ENCODE measurements at places on chromosomes 12 and 14.

GRCh38 chr12:82655751-82656150 lies 31.0 kb upstream of the TMTC2 start:
- no peaks in the 10 kb centered on the region for H3K36me3 ChIP-seq
- DNase-seq: no peak
- no peak overlapping the region for H3K27ac ChIP-seq
- no peak overlapping the region for H3K4me3 ChIP-seq

DNA sequence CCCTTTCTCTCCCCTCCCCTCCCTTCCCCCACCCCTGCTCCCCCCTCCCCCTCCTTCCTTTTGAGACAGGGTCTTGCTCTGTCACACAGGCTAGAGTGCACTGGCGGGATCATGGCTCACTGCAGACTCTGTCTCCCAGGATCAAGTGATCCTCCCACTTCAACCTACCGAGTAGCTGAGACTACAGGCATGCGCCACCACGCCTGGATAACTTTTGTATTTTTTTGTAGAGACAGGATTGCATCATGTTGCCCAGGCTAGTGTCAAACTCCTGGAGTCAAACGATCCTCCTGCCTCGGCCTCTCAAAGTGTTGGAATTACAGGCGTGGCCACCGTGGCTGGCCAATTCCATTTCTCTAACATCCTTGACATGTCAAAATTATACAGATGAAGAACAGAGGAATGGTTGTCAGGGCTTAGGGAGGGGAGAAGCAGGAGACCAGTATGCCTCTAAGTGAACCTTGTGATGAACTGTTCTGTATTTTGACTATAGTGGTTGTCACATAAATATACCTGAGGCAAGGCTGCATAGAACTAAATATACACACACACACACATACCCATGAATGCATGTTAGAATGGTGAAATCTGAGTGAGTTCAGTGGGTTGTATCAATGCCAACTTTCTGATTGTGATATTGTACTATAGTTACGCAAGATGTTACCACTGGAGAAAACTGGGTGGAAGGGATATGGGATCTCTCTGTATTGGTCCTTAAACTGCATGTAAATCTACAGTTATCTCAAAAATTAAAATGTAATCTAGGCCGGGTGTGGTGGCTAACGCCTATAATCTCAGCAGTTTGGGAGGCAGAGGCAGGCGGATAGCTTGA lies 3.6 kb upstream of the CFAP73 start:
- H3K4me1 ChIP-seq: peaks cover 9% of the 10 kb centered on the region
- H3K4me3 ChIP-seq: no peak overlapping the region
- no peaks in the 10 kb centered on the region for H3K36me3 ChIP-seq
- H3K27me3 ChIP-seq: no peaks in the 10 kb centered on the region

DNA sequence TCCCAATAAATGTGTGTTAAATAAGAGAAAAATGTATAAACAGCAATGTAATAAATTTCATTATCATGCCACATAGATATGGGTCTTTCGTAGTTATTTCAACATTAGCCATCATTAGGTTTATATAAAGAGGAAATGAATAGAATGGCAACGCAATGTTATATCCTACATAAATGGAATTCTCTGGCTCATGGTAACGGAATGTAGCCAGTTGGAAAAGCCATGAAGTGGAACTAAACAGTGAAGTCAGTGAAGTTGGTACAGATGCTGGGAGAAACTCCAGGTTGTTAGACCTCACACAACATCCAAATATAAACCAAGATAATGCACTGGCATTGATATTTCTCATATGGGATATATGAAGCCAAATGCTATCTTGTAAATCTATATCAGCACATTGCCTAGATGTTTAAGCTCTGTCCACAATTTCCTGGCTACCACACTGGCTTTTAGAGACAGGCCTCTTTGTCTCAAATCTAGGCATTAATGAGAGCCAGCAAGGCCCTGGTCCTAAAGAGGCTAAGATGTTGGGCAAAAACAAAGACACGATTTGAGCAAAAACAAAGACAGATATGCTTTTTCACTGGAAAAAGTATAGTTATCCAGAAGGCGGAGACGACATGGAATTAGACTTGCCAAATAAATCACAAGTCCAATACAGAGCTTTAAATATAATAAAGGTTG lies 861.0 kb downstream of the RPS29 start:
- no peaks in the 10 kb centered on the region for H3K36me3 ChIP-seq
- no peaks in the 10 kb centered on the region for H3K4me1 ChIP-seq
- no peak overlapping the region for H3K4me3 ChIP-seq
- H3K27me3 ChIP-seq: no peaks in the 10 kb centered on the region

DNA sequence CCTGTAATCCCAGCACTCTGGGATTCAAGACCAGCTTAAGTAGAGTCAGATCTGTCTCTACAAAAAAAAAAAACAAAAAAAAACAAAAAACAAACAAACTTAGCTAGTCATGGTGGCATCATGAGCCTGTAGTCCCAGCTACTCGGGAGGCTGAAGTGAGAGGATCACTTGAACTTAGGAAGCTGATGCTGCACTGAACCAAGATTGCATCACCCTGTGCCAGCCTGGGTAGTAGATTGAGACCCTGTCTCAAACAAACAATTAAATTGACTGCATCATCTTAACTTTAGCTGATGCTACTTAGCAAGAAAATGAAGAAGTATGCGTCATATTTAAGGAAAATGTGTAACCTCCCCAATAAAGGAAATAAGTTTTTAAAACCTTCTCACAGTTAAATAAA lies 136.6 kb upstream of the ATXN7L3B start:
- no peaks in the 10 kb centered on the region for H3K36me3 ChIP-seq
- no peak overlapping the region for H3K4me3 ChIP-seq
- H3K27ac ChIP-seq: no peak overlapping the region
- DNase-seq: no peak
- H3K27me3 ChIP-seq: no peaks in the 10 kb centered on the region

DNA sequence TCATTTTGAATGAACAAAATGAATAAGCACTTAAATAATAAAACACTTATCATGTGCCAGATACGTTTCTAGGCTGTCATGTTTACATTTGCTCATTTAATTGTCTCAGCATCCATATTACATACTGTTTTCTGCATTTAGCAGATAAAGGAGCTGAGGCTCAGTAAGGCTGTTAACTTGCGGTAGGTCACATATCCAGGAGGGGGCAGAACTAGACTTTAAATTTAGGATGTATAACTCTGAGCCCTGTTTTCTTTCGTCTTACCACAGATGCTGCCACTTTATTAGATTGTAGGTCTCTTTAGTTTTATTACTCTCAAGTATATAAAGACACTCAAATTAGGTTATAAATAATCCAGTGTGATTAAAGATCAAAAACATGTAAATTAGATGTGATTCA lies 17.7 kb downstream of the IRAK4 start:
- H3K27me3 ChIP-seq: no peaks in the 10 kb centered on the region
- DNase-seq: no peak
- H3K27ac ChIP-seq: no peak overlapping the region
- H3K36me3 ChIP-seq: peaks cover 100% of the 10 kb centered on the region
- no peaks in the 10 kb centered on the region for H3K4me1 ChIP-seq

DNA sequence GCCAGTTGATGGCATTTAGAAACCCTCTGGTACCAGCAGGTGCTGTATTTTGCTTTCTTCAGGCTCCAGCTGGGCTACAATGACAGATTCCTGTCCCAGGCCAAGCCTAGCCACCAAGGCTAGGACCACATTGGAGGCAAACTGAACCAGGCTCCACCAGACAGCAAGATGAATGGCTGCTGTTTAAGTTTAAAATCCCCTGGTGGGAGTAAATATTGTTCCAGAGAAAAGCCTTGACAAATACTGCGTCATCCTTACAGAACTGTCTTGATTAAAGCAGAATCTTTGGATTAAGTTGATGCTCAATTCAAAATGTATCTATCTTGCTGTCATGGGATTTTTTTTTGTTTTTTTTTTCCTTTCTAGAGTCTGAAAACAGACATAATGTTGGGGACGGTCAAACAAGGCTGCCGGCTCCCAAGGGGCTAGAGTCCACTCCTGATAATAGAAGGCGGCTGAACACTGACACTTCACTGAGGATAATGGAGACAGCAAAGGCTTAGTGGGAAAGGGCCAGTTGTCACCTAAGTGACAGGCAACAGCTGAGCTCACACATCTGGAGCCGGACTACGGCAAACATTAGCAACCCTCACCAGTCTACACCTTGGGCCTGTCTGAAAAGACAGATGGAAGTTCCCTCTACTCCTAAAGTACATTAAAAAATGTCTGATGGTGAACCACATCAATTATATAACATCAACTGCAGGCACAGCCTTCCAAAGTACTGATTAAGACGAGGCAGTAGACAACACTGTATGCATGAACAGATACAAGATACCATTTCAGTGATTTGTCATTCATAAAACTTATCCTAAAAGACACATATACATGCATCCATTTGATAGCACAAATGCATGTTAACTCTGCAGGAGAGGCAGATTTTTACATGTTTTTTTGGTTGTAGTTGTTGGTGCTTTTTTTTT lies 1.7 kb downstream of the PRICKLE1 start:
- no peak overlapping the region for H3K27ac ChIP-seq
- peaks cover 22% of the 10 kb centered on the region for H3K4me1 ChIP-seq
- DNase-seq: no peak
- peak overlapping the region; percentile 91 for H3K4me3 ChIP-seq
- no peaks in the 10 kb centered on the region for H3K36me3 ChIP-seq

GRCh38 chr14:103625356-103626095 lies 3.5 kb upstream of the KLC1 start:
- H3K27ac ChIP-seq: peak overlapping the region; percentile 81
- no peak for DNase-seq
- H3K27me3 ChIP-seq: no peaks in the 10 kb centered on the region
- H3K4me1 ChIP-seq: peaks cover 60% of the 10 kb centered on the region
- no peak overlapping the region for H3K4me3 ChIP-seq
- H3K36me3 ChIP-seq: no peaks in the 10 kb centered on the region

- peak; percentile 21 for DNase-seq
- H3K4me1 ChIP-seq: peaks cover 14% of the 10 kb centered on the region
- no peaks in the 10 kb centered on the region for H3K36me3 ChIP-seq
- H3K27ac ChIP-seq: peak overlapping the region; percentile 47
These were observed 15.8 kb upstream of the DTX1 start for GRCh38 chr12:113040722-113041171.

- no peak overlapping the region for H3K27ac ChIP-seq
- H3K27me3 ChIP-seq: no peaks in the 10 kb centered on the region
- H3K4me1 ChIP-seq: no peaks in the 10 kb centered on the region
These were observed 643.8 kb upstream of the ALG10B start for GRCh38 chr12:37672655-37673260.

GRCh38 chr14:101365329-101366158 lies 195.8 kb upstream of the DIO3 start:
- no peak overlapping the region for H3K4me3 ChIP-seq
- H3K36me3 ChIP-seq: no peaks in the 10 kb centered on the region
- no peak for DNase-seq
- peak overlapping the region; percentile 88 for H3K27ac ChIP-seq
- peaks cover 15% of the 10 kb centered on the region for H3K27me3 ChIP-seq

- H3K36me3 ChIP-seq: no peaks in the 10 kb centered on the region
- no peak overlapping the region for H3K4me3 ChIP-seq
These were observed 57.8 kb upstream of the NAP1L1 start for GRCh38 chr12:76142305-76142704.

DNA sequence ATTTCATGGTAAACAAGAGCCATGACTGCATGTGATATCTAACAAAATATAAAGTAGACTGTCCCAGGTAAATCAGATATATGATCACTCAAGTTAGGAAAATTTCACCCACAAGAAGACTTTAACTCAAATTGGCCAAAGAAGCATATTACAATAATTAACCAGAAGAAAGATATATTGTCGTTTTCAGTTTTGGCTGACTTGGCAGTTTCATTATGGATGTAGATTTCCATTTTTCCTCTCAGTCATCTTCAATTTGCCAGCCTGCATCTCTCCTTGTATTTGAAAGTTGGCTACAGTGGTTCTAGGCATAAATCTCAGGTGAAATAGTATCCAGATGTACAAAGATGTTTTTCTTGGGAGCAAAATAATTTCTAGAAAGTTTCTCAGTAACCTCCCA lies 761.6 kb downstream of the LRFN5 start:
- no peaks in the 10 kb centered on the region for H3K4me1 ChIP-seq
- no peaks in the 10 kb centered on the region for H3K27me3 ChIP-seq
- DNase-seq: no peak
- no peak overlapping the region for H3K27ac ChIP-seq
- H3K4me3 ChIP-seq: no peak overlapping the region

DNA sequence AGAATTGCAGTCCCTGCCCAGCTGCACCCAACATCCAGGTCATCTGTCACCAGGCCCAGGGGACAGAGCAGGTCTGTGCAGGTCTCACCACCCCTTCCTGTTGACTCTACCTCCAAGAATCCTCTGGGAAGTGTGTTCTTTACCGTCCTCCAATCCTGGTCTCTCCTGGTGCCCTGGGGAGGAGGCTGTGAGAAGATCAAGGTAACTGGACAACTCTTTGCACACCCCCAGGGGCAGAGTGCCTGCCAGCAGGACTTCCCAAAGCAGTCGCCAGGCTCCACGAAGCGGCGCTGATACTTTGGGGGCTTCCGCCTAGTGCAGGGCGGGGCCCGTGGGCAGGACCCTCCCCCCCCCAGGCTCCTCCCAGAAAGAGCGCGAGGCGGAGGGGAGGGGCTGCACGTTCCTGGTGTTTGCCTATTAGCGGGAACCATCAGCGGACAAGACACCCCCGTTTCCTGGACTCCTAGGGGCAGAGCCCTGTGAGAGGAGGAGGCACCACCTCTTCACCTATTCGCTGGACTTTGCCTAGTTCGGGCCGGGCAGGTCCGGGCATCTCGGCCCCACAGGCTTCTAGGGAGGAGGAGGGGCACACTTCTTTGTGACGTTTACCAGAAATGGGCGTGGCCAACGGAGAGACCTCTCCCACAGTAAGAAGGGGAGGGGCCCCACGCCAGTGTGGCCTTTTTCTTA lies 918.0 kb downstream of the AACS start:
- H3K27ac ChIP-seq: peak overlapping the region; percentile 88
- DNase-seq: no peak
- no peaks in the 10 kb centered on the region for H3K36me3 ChIP-seq
- H3K4me3 ChIP-seq: peak overlapping the region; percentile 71

GRCh38 chr14:59777006-59777579 lies 93.5 kb downstream of the RTN1 start:
- no peaks in the 10 kb centered on the region for H3K36me3 ChIP-seq
- no peaks in the 10 kb centered on the region for H3K27me3 ChIP-seq
- DNase-seq: no peak
- H3K4me1 ChIP-seq: no peaks in the 10 kb centered on the region
- no peak overlapping the region for H3K4me3 ChIP-seq
- H3K27ac ChIP-seq: no peak overlapping the region

- H3K27ac ChIP-seq: peak overlapping the region; percentile 56
- peaks cover 17% of the 10 kb centered on the region for H3K4me1 ChIP-seq
These were observed 70.2 kb upstream of the NCOR2 start for GRCh38 chr12:124637581-124637981.

DNA sequence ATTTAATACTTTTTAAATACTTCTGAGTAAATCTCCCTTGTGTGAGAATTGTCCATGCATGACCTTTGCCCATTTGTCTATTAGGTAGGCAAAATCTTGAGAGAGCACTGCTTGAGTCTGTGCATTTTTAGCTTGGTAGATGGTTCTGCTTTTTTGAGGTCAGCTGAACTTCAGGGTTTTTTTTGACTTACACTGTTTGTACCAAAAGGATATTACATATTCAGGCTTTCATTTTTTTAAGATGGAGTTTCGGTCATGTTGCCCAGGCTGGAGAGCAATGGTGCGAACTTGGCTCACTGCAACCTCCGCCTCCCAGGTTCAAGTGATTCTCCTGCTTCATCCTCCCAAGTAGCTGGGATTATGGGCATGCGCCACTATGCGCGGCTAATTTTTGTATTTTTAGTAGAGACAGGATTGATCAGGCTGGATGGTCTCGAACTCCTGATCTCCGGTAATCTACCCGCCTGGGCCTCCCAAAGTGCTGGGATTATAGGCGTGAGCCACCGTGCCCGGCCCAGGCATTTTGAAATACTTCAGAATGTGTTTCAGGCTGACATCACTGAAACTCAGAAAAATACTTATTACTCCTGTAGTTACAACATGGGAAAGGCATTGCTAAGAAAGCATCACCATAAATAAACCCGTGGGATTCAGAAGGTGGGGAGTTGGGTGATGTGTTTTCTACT lies 11.1 kb downstream of the RASSF3 start:
- H3K27me3 ChIP-seq: no peaks in the 10 kb centered on the region
- H3K4me3 ChIP-seq: no peak overlapping the region
- H3K27ac ChIP-seq: peak overlapping the region; percentile 67
- H3K4me1 ChIP-seq: peaks cover 73% of the 10 kb centered on the region
